NCI-H82 (cell line): ENCODE measurements at places on chromosomes 11 and 22.

- peak; percentile 62 for DNase-seq
Observed at GRCh38 chr22:45994491-45995404, 17.8 kb upstream of the WNT7B start.

GRCh38 chr11:39239553-39239952 is 2219.9 kb downstream of the LRRC4C start:
- DNase-seq, result no peak

GRCh38 chr11:86058360-86058759 is 10.5 kb downstream of the PICALM start:
- no peak for DNase-seq

GRCh38 chr11:3855808-3856491 is 486 bp downstream of the STIM1 start:
- peak; percentile 29 for DNase-seq

GRCh38 chr22:42794551-42795510 is 62.2 kb downstream of the ARFGAP3 start:
- DNase-seq, result no peak

DNA sequence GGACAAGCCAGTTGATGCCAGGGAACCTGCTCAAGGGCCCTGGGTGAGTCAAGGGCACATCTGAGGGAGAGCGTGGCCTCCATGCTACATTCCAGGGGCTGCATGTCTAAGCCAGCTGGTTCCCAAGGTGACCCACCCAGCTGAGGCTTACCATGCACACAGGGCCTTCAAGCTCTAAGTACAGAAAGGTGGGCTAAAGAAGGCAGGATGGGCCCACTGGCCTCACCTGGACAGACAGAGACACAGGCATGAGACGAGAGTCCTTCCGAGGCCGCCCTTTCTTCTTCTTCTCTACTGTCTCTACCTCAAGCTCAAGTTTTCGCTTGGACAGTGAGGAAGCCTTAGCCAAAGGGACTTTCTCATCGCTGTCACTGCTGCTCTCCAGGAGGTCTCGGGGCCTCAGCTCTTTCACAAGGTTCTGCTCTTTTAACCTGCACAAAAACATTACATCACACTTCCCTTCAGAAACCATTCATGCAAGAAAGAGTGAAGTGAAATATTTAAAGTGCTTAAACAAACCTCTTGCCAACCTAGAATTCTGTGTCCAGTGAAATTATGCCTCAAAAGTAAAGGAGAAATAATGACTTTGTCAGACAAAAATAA is 69.9 kb downstream of the HIRA start:
- no peak for DNase-seq

DNA sequence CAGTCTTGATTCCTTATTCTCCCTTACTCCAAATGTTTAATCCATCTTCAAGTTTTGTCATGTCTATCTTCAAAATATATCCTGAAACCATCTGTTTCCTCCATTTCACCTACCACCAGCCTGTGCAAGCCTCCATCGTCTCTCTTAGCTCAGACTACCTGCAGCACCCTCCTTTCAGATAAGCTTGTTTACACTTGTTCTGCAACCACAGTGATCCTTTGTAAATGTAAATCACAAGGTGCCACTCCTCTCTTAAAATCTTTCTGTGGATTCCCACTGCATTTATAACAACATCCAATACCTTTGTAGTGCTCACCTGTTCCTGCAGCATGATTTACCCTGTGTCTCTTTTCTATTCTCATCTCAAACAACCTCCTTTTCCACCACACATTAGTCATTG is 31.8 kb upstream of the GPR83 start:
- DNase-seq, result no peak

DNA sequence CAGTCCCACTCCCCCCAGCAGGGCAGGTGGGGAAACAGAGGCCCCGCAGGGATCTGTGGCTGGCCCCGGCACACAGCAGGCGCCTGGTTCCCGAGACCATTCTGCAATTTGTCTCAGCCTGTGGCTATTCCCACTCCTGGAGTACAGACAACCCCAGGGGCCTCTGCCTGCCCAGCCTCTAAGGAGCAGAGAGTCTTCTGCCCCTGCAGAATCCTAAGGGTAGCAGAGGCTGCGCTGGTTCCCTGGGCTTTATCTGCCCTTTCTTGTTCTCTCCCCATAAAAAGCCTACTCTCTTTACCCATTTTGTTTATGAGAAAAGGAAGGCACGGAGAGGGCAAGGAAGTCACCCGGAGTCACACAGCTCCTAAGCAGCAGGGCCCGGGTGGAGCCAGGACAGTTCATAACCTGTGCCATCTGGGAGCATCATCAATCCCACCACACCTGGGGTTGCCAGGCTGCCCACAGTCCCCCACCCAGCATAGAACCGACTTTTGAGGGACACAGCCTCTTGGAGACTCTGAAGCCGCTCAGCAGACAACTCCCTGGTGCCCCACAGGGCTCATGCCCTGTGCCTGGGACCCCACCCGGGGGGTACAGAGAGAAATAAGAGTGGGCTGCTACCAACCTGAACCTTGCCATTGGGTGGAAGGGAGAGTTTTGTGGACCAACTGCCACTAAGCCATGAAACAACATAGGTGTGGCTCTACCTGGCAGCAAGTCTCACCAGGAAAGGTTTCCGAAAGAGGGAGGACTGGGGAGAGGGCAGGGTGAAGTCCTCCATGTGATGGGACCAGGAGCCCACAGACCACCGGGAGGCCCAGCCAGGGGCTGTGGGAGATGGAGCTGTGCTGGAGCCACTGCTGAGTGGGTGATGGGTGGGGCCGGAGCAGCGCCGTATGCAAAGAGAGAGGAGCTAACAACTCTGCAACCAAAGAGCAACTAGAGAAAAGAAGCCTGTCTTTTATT is 17.2 kb upstream of the LINC01488 start:
- no peak for DNase-seq

DNA sequence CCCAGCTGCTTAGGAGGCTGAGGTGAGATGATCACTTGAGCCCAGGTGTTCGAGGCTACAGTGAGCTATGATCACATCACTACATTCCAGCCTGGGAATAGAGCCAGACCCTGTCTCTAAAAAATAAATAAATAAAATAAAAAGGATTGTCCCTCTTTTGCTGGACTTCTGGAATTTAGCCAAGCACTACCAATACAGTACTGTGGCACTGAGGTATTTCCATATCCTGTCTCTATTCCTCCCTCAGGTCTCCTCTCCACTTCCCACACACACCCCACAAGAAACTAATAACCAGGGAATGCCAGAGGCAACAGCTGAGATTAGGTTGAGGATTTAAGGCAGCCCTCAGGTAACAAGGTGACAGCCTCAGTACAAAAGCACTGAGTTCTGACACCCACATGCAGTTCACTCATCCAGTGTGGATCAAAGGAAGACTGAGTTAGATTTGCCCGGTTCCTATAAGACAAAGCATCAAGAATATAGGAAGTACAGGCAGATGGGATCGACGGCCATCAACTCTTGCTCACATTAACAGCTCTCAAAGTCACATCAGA is 4.5 kb upstream of the PPP2R1B start:
- no peak for DNase-seq

- DNase-seq, result no peak
Observed at GRCh38 chr22:33393432-33393831, 335.3 kb upstream of the SYN3 start.

DNA sequence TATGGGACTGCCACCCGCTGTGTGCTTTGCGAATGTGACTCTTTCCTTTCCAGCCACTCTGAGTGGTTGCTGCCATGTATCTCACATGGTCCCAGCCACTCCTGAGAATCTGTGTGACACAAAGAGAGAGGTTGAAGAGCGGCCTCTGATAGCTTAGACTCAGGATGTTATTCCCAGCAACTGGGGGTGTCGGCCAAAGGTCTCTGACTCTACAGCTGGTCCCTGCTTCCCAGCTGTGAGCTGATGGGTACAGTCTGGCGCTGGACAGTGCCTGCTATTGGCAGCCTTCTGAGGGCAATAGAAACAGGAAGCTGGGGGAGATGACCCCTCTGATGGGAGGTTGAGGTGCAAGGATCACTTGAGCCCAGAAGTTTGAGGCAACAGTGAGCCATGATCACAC is 105.1 kb downstream of the RRAS2 start:
- no peak for DNase-seq

GRCh38 chr22:48884786-48885185 is 942.9 kb downstream of the BRD1 start:
- no peak for DNase-seq

DNA sequence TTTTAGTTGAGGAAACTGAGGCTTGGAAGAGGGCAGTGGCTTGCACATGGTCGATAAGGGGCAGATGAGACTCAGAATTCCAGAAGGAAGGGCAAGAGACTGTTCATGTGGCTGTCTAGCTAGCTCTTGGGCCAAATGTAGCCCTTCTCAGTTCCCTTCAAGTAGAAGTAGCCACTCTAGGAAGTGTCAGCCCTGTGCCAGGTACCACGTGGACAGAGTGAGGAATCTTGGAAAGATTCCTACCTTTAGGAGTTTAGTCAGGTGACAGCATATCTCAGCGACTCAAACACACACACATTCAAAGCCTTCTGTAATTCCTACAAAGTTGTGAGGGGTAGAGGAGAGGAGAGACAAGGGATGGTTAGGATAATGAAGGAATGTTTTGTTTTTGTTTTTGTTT is 18.3 kb downstream of the PIK3IP1 start:
- DNase-seq, result no peak

- DNase-seq, result no peak
Observed at GRCh38 chr22:31083377-31083768, 2.3 kb downstream of the SMTN start.

DNA sequence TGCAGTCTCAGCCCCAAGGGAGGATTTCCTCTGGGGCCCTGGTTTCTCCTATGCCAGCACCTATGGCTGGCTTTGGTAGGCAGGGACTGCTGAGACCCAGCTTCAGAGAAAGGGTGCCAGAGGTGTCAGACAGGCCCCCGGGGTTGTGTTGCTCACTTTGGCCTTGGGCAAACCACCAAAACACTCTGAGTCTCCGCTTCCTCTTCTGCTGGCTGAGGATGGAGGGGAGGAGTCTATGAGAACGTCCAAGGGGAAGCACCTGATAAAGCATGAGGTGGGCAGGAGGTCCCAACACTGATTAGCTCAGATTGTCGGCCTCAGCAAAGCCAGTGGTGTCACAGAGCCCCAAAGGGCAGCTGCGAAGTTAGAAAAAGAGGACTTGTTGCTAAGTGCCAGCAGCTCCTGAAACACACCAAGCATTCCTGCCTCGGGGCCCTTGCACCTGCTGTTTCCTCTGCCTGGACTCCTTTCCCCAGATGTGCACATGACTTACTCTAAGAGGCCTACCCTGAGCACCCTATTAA is 10.5 kb downstream of the SMTNL1 start:
- no peak for DNase-seq

GRCh38 chr11:117839380-117839881 is 14.9 kb upstream of the FXYD2 start:
- DNase-seq, result no peak

DNA sequence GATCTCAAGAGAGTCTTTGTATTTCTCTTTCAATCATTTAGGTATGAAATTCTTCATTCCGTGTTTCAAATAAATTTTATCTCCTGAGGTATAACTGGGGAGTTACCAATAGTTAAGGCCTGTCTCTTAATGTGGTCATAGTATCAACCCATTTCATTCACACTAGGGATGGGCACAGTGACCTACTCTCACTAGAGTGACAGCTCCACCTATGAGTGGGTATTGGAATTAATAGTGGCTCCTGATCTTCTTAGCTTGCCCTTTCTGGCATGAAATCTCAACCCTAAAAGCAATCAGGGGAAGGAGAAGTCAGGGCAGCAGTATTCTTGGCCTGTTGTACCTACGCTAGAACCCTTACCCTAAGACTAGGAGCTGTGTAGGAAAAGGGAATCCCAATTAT is 507.7 kb downstream of the FAM181B start:
- peak; percentile 6 for DNase-seq

DNA sequence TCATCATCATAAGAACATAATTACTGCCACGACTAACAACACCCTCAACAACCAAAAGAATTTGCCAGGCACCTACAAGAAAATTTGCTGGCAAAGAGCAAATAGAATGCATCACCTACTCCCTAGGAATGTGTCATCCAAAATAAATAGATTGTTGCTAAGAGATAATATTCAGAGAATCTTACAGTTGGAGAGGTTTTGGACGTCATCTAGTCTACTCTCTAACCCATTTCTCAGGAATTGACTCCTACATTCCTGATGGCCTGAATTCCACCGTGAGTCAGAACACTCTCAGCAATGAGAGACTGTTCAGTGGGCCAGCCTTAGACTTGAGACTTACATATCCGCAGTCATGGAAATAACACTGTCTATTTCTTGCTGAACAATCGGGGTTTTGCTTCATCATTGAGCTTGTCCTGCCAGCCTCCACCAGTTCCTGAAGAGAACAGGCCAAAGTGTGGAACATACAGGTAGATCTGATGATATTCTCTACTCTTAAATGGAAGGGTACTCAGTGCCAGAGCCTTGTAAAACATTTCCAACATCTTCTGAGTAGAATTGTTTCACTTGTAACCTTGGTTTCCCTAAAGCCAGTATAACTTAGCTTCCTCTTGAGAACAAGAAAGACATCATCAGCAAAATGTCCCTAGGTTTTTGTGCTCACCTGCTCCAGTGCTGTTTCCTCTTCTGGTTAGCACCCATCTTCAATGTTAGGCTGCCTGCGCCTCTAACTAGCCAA is 8.3 kb downstream of the KIRREL3 start:
- DNase-seq, result no peak

DNA sequence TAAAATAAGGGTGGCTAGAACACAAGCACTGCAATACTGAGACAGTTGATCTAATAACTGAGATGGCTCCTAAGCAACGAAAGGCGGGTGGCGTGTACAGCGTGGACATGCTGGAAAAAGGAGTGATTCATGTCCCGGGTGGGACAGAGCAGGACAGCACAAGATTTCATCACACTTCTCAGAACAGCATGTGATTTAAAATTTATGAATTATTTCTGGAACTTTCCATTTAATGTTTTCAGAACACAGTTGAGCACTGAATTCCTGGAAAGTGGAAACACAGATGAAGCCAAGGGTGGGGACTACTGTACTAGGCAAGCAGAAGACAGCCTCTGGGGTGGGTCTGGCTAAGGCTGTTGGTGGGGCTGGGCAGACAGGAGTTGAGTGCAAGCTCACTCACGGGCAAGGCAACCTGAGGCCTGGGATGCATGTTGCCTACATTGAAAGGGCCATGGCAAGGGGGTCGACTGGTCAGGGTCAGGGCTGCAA is 165.6 kb upstream of the DDI1 start:
- DNase-seq, result no peak

GRCh38 chr11:74018331-74019005 is 9.6 kb upstream of the UCP3 start:
- DNase-seq, result no peak

DNA sequence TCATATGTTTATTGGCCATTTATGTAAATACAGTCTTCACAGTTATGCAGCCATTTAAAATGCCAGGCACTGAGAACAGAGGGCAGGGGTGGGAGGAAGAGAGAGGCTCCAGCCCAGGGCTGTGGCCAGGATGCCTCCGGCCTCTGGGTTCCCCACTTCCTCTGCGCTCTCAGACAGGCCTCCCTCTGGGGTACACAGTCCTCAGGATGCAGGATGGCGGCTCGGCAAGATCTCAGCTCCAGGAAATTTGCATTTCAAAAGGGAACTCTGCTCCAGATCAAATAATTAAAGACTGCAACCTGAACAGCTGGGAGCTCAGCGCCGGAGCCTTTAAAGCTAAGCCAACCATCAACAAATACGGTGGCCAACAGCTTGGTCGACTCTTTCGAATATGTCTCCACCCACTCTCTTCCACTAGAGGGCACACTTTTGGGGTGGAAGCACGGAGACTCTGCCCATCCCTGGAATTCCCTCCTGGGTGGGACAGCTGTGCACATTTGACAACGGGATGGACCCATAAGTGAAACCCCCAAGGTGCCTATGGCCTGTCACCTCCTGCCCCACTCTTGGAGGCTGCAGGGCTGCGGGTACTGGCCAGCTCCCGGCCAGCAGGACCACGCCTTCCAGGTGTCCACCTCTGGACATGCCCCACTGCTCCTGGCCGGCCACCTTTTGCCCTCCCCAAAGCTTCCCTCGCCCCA is 1044.7 kb downstream of the BRD1 start:
- peak; percentile 2 for DNase-seq

- DNase-seq, result no peak
Observed at GRCh38 chr11:79592406-79592805, 151.6 kb upstream of the TENM4 start.
